ENCODE measurements at places on chromosomes 7 and 10.

- DNase-seq: no peak
Observed at GRCh38 chr10:91374052-91374451, 36.1 kb upstream of the HECTD2 start.

DNA sequence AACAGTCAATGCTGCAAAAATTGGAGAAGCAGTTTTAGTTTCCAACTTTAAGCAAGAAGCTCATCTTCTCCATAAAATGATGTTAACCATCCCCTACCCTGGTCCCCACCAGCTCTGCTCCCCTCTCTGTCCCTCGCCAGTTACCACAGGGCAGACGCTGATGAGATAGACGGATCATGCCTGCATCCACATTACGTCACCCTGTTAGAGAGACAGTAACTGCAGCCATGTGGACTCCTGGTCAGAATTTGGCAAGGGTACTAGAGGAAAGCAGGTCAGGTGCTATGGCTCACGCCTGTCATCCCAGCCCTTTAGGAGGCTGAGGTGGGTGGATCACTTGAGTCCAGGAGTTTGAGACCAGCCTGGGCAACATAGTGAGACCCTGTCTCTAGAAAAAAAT, 81.9 kb upstream of the FZD8 start:
- DNase-seq: no peak

- no peak for DNase-seq
Observed at GRCh38 chr7:95737828-95738505, 34.4 kb upstream of the DYNC1I1 start.

DNA sequence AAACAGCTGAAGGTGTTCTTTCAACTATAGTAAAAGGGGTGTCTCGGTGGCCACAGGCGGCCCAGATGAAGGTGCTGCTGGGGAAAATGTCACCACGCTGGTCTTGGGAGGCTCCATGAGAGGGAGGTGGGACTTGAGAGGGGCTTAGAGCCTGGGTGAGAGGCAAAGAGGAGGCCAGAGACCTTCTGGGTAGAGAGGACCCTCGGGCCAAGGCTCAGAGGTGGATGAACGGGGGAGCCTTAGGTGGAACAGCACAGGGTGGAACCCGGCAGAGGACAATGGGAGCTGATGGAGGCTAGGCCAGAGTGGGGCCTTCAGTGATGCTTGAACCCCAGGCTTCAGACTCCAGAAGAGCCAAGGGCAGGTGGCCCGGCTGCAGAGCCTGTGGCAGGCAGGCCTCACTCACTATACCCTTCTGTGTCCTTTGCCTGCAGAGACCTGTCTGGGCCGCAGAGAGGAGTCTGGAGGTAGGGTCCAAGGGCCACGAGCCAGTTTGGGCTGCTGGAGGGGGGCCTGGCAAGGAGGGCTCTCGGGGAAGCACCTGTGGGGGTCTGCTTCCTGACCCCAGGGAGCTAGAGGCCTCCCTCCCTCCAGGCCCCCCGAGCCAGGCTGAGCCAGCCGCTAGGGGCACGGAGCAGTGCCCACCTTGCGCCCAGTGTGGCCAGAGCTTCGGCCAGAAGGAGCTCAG, 32.1 kb downstream of the ZNF783 start:
- no peak for DNase-seq

DNA sequence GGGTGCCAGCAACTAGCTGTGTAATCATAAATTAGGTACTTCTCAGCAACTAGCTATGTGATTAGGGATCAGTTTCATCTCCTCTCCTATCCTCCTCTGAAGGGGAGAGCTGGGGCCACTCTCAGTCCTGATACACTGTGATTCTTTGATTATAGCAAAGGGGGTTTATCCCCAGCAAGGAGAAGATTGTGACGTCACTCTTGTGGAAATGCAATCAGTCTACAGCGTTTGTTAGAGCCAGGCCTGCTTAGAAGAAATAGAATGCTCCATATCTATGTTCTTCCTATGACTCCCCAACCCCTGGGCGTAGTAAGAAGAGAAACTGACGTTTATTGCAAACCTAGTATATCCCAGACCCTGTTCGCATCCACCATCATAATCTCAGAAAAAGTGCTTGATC, 308.2 kb downstream of the GFRA1 start:
- no peak for DNase-seq

- no peak for DNase-seq
Observed at GRCh38 chr10:104218751-104219150, 13.4 kb downstream of the CFAP43 start.

GRCh38 chr7:88155756-88156155, 64.1 kb downstream of the SRI start:
- no peak for DNase-seq

DNA sequence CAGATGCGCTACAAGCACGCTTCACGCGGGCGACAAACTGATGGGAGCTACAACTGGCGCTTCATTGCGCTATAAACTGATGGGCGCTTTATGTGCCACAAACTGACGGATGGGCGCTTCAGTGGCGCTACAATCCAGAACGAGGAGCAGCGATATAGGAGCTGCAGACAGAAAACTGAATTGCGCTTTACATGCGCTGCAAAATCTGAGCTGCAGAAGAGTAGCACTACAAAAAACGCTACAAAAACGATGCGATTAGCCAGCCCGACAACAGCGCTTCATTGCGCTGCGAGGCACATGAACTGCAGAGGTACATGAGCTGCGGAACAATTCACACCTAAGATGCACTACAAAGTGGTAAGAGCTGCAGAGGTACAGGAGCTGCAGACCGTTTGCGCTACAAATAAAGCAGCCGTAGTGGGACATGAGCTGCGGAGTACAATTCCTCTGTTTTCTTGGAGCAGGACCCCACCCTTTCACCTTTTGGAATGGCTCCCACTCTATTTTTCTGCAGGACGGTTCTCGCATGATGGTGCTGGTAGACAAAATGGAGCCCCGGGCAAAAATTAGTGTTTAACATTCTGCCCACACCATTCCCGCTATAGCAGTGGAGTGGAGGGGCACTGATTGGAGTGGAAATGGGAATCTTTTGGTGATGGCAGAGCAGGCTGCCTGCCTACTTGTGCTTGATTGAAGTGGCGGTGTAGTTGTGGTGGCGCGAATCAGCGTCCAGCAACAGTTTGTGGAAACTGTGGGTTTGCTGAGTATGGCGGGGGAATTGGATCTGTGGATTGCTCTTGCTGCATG, 1.2 kb upstream of the SGCE start:
- DNase-seq: peak; percentile 20

GRCh38 chr10:31036209-31036608, 4.5 kb upstream of the ZNF438 start:
- no peak for DNase-seq

- peak; percentile 70 for DNase-seq
Observed at GRCh38 chr10:17607603-17608332, 9.4 kb downstream of the HACD1 start.

DNA sequence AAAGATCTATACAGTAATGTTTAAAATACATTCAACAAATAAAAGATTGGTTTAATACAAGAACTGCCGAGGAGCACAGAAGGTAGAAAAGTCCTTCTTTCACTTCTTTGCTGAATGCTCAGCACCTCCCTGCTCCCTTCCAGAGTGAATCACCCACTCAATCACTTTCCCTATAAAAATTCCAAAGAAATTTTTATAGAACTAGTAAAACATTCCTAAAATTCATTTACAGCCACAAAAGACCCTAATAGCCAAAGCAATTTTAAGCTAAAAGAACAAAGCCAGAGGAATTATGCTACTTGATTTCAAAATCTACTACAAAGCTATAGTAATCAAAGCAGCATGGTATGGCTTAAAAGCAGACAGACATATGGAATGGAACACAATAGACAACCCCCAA, 320.9 kb downstream of the PCLO start:
- no peak for DNase-seq

GRCh38 chr10:124344266-124344590, 74.5 kb downstream of the OAT start:
- DNase-seq: no peak

Data from CD4-positive, alpha-beta T cell treated with Interleukin-2 at 100 ng/mL for 4 hours (primary cell).